ENCODE measurements at places on chromosomes 4 and X. TPM values are rescaled to one million over a fixed set of nuclear protein-coding genes. Genes with fewer than 3 reads are reported as not detected.
A peak's percentile ranks its signal among the peaks of the same experiment; 100 is the strongest.

- peak; percentile 29 for DNase-seq
Observed at GRCh38 chrX:96770315-96770714, 85.7 kb downstream of the DIAPH2 start.

DNA sequence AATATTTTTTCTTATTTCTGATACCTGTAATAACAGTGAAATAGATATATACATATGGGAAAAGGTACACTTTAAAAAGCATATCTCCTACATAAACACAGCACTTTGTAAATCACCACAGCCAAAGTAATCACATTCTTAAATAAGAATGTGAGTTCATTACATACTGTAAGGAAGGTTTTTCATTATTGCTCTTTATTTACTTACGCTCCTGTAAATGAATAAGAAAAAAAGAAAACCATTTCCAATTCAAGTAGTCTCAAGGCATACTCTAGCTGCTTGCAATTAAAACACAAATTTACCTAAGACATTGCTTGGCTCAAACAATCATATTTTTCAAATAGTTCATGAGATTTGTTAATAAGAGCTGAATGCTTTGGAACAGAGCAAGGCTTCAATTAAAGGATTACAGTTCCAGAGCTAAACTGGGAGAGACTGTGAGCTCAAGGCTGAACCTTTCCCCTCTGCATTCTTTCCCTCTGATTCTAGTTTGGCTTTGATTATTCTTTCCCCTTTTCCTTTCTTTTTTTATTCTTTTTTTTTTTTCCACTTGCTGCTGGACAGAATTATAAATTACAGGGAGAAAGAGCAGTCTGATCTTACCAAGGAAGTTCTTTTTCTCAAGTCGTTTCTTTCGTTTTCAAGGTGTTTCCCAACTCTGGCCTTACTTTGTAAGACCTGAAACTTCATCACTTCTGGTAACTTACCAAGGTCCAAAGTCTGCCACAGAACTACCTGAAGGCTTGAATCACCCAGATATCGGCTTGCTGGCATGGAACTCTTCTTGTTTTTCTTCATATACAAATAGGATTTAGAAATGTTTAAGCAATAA lies 278.3 kb downstream of the INPP4B start:
- DNase-seq, result no peak

- DNase-seq, result no peak
Observed at GRCh38 chrX:37697169-37697760, 11.7 kb downstream of the XK start.

GRCh38 chr4:43990551-43990950 lies 458.1 kb downstream of the KCTD8 start:
- no peak for DNase-seq

DNA sequence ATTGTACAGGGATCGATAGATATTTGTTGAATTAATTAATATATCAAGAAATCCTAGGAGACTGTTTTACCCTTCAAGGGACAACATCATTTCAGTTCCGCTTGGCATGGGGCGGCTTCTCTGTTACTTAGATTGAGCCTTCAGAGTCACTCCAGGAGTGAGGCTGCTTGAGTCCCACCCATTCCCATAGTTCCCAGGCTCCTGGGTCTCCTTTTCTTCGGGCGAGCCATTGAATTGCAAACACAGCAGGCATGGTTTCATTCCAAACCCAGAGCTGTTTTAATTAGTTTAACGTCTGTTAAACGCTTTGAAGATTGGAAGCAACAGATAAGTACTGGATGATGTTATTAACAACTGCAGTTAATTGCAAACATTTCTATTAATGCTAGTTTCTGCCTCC lies 571 bp upstream of the EDA start:
- DNase-seq, result no peak

DNA sequence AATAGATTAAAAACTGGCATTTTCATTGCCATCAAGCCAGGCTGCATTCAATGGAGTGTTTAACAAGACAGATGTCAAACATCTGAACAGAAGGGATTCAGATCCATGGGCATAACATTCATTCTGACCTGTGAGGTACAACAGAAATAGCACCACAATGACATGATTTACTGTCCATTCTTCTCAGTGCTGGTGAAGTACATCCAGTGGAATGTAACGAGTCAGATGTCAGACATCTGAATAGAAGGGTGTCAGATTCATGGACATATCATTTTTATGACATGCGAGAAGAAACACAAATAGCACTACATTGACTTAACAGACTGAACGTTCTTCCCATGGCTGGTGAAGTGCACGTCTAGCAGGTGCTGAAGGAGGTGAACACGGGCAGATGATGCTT lies 186.4 kb downstream of the PPP4R3C start:
- DNase-seq, result no peak

DNA sequence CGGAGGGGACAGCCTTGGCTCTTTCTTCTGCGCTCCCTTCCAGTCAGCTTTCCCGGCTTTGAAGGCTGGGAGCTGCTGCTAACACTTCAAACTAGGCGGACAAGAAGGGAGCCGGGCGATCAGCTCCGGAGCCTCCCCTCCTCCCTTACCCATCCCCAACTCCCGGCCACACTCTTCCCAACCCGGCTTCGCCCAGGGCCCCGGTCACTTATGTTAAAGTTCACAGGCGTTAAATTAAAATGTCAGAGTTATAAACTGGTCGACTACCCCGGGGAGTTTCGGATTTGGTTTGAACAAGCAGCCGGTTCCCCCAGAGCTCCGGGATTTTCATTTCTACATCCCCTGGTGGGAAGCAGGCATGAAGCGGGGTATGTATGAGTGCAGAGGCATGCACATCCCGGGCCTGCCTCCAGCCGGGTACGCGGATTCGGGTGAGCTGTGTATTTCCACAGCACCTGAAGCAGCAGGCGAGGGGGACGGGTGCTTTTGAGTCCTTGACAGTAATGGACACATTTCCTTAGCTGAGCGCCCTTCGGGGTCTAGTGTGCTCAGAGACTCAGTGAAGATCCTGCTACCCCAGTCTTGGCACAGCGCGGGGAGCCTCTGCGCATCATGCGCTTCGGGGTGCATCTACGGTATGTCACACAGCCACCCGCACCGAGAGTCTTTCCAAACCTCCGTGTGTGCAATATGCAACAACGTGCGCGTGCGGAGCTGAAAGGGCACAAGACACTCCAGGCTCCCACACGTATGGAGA lies 880 bp downstream of the UNC5C start:
- no peak for DNase-seq

Gene GPR119
- total RNA-seq, result not detected

DNA sequence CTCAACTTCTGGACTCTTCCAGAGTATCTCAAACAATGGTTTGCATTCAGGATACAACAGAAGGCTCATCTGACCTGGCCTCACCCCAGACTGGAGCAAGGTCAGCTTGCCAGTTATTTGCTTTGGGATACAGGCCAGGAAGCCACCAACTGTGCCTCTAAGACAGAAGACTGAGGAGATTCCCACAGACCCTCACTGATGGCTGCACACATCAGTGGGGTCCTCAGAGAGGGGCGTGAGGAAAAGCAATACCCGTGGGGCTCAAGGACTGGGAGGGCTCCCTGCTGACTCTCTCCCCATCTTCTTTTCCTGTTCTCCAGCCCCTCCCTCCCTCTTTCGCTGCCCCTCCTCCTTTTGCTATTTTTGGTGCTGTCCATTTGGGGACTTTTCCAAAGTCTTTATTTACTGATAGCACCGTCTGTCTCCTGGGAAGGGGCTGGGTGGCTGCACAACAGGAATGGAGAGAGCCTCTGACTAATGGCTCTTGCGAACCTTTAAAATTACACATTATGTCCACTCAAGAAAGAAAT lies 23.2 kb downstream of the RELL1 start:
- peak; percentile 22 for DNase-seq

Gene UGT2B11
- total RNA-seq, result not detected

DNA sequence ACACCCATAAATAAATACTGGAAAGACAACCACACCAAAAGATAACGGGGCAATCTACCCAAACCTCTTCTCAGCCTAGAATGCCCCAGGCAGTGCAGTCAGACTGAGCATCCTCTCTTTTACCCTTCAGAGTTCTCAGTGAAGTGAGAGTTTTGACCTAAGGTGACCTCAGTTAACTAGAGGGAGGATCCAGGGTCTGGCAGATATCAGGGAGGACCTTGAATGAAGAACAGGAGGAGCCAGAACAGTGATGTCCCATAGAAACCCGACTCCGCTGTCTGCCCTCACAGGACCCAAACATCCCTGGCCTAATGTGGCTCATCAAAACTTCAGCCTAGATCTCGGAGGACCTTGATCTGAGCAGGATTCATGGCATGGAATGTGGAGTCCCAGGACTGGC lies at the start of gene MAGEB3:
TSS of gene MAGEB3 (plus strand) at position 263 of the 400 bp plus-strand sequence. CDS start 5,268 bp downstream, outside the sequence.
- DNase-seq, result no peak

DNA sequence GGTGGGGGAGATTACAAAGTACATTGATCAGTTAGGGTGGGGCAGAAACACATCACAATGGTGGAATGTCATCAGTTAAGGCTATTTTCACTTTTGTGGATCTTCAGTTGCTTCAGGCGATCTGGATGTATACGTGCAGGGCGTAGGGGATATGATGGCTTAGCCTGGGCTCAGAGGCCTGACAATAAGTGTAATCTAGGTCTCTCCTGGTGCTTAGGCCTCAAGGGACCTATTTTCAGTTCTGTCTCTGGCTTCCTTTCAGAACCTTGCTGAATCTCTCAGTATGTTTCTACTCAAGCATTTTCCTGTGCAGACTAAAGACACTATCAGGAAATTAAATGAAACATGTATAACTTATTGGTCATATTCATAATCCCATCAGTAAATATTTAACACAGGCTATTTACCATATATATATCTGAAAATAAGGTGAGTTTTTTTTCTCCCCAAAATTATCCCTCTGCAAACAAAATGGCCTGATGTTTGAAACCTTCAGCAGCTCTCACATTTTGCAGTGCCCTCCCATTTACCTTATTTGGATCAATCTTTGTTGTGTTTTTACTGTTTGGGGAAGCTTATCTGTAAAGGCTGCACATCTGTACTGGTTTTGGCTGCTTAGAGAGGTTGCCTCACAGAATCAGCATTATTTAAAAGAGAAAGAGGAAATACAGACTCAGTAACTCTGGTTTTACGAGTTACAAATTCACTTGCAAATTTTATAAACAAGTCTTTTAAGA lies 2.3 kb upstream of the ZCCHC4 start:
- DNase-seq, result no peak

GRCh38 chr4:119729835-119730670 lies 101.4 kb upstream of the PDE5A start:
- DNase-seq, result peak; percentile 90

DNA sequence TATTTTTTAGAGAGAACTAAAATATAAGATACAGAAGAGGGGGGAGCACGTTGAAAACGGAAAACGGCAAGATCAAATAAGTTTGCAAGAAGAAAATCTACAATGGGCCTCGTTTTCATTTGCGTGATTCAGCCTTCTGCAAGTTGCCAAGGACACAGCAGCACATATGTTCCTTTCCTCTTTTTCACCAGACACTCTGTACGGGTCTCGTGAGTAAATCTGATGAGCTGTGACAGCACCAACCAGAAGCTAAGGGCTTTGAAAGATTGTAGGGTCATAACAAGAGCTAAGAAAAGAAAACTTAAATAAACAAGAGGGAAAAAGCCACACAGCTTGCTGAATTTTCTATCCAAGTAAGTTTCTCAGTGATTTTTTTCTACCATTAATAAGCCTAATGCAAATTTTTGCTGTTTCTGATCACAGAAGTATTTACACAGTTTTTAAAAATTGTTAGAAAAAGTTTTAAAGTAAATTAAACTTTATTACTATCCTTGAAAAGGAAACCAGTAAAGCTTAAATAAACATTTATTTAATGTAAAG lies 63.4 kb downstream of the SCML2 start:
- DNase-seq, result no peak

GRCh38 chrX:34238896-34239295 lies 106.8 kb upstream of the FAM47A start:
- DNase-seq, result no peak

GRCh38 chr4:149980941-149981340 lies 97.3 kb upstream of the DCLK2 start:
- DNase-seq, result peak; percentile 62

Gene FAM47E
- total RNA-seq, result not detected

- DNase-seq, result no peak
Observed at GRCh38 chr4:74197080-74197479, 39.2 kb downstream of the MTHFD2L start.

Measured in lung microvascular endothelial cell (primary cell).